MG63 (cell line): ENCODE measurements at places on chromosomes 7 and 10. TPM values are rescaled to one million over a fixed set of nuclear protein-coding genes. Genes with fewer than 3 reads are reported as not detected.
A peak's percentile ranks its signal among the peaks of the same experiment; 100 is the strongest.

- no peak for DNase-seq
Observed at GRCh38 chr7:54981913-54982312, 36.9 kb upstream of the EGFR start.

- no peak for DNase-seq
Observed at GRCh38 chr7:100974021-100974420, 4.7 kb downstream of the MUC12 start.

- no peak for DNase-seq
Observed at GRCh38 chr10:124498056-124498455, 36.4 kb downstream of the LHPP start.

DNA sequence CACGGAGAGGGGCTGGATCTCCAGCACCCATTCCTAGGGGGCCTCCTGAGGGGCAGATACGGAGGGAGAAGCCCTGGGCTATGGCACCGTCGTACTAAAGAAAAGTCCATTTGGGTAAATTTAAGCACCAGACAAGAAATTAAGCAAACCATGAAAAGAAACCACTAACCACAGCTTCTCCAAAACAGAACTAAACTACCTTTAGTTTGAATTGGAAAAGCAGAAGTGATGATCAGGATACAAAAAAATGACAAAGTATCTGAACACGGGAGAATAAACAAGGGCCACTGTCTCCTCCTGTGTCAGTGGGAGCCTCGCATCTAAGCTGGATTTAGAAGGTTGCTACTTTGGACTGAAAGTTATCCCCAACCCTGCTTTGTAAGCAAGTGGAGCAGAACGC, 69.1 kb downstream of the DIP2C start:
- DNase-seq = no peak

DNA sequence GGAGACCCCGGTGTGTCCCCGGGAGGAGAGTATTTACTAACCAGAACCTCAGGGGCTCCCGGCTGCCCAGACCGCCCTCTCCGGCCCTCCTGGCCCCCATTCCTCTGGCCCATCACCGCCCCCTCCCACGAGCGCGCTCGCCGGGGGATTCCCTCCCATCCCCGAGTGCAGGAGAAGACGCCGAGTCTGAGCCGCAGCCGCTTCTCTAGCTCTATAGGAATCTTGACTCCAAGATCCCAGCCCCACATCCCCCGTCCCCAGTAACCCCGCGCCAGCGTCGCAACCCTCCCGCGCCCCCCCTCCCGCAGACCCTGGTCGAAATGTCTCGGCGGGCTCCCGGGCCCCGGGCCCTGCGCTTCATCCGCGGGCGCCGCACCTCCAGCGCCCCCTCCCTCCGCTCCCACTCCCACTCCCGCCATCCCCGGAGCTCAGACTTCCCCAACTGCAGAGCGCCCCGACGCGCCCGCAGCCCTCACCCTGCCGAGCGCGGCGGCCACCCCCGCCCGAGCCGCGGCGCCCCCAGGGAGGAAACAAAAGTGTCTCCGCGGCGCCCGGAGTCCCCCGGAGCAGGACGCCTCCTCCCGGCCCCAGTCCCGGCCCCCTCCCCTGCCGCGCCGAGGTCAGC, 541 bp downstream of the ELMO1 start:
- DNase-seq = peak; percentile 3

GRCh38 chr7:46160861-46161260, 239.8 kb upstream of the IGFBP3 start:
- DNase-seq = no peak

DNA sequence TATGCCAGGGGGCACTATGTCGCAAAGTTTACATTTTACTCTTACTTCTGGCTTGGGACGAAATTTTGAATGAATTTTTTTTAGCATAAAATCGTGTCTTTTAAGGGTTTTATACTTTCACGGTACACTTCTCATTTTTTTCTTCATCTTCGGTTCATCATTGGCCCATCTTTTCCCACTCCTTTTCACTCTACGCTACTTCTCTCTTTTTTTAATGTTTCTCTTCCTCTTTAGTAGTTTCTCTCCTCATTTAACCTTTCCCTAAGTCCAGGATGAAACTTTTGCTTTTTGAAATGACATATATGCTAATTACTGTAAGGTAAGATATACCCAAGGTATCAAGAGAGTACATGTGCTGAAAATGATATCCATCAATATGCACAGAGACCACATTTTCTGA, 39.5 kb downstream of the C7orf33 start:
- DNase-seq = no peak

GRCh38 chr7:10972174-10972573, 1.5 kb upstream of the PHF14 start:
- no peak for DNase-seq

DNA sequence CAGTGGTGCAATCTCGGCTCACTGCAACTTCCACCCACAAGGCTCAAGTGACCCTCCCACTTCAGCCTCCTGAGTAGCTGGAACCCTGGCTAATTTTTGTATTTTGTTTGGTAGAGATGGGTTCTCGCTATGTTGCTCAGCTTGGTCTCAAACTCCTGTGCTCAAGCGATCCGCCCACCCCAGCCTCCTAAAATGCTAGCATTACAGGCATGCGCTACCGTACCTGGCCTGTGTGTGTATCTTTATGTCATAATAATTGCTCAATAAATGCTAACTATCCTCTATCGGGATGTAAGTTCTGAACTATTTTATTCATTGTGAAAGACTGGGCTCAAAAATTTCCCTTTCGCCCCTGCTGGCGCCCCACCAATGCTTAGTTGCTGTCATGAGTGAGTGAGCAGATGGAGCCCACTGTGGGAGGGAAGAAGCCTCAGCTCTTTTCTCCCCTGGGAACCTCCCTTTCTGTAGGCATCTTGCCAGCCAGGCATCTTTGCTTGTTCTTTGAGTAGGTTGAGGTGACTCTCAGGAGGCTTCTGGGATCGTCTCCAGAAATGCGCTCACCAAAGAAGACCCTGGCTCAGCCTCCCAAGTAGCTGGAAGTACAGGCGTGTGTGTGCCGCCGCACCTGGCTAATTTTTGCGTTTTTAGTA, 38.3 kb downstream of the CAMK1D start:
- DNase-seq = no peak

DNA sequence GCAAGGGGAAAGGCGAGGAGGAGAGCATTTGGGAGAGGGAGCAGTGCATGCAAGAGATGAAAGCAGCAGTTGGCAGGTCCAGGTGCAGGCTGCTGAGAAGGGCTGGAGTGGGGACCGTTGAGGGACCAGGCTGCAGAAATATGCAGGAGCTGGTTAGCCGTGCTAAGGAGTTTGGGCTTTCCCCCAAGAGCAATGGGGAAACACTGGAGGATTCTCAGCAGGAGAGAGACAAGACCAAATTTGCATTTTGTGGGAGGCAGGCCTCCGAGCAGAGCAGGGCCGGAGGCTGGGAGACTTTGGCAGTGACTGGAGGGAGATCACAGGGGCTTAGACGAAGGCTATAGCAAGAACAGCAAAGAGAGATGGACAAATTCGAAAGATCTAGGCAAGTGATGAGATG, 11.8 kb downstream of the BTBD16 start:
- DNase-seq = no peak

DNA sequence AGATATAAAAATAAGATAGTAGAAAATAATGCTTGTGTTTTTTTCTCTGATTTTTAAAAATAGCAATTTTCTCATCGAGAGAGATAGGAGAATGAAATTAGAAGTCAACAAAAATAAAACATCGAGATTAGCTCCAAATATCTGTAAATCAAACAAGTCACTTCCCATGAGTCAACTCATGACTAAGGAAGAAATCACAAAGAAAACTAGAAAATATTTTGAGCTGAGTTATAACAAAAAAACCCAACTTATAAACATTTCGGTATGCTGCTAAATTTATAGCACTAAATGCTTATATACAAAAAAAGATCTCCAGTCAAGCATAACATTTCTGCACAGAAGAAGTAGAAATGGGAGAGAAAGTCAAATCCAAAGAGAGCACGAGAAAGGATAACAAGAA, 140.1 kb downstream of the ITGA8 start:
- no peak for DNase-seq

- no peak for DNase-seq
Observed at GRCh38 chr7:104982308-104983075, 31.5 kb upstream of the KMT2E start.

GRCh38 chr10:20839141-20839540, 58.0 kb downstream of the NEBL start:
- DNase-seq = no peak

DNA sequence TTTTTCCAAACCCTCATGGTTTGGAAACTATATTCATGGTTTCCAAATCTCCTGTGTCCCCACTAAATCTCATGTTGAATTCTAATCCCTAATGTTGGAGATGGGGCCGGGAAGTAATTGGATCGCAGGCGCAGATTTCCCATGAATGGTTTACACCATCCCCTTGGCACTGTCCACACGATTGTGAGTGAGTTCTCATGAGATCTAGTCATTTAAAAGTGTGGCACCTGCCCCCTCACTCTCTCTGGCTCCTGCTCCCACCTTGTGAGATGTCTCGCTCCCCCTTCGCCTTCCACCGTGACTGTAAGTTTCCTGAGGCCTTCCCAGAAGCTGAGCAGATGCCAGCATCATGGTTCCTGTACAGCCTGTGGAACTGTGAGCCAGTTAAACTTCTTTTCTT, 3.3 kb upstream of the MTPAP start:
- no peak for DNase-seq

GRCh38 chr10:21010615-21011014, 113.5 kb upstream of the NEBL start:
- DNase-seq = no peak

DNA sequence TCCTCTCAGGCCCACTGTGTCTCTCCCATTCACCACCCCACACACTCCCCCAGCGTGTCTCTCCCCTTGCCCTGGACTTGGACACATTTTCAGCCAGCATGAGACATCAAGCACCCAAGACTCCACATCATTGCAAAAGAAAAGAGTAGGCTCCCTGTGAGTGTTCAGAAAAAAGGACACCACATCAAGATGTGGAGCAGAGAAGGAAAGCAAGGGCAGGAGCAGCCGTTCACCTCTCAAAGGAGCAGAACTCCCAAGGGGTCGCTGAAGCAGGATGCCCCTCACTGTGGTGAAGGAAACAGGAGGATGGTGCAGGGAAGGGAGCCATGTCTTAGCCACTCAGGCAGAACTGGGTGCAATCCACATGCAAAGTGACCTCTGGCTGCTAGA, 89.9 kb upstream of the MACROH2A2 start:
- DNase-seq = no peak

- no peak for DNase-seq
Observed at GRCh38 chr10:80273523-80274170, 15.8 kb downstream of the MAT1A start.

GRCh38 chr7:135877805-135878204, 99.4 kb downstream of the MTPN start:
- peak; percentile 7 for DNase-seq

DNA sequence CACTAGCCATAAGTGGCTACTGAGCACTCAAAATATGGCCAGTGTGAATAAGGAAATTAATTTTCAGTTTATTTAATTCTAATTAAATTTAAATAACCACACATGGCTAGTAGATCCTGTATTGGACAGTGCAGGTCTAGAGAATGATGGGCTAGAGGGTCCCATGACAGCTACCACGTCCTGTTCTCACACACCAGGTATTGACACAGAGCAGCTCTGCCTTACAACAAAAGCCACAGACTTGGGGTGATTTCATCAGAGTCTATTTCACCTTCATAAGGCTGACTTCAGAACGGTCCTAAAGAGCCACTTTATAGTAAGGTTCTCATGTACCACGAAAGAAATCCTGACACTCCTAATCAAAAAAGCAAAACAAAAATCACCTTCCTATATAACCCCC, 111.3 kb downstream of the UBE2H start:
- no peak for DNase-seq

DNA sequence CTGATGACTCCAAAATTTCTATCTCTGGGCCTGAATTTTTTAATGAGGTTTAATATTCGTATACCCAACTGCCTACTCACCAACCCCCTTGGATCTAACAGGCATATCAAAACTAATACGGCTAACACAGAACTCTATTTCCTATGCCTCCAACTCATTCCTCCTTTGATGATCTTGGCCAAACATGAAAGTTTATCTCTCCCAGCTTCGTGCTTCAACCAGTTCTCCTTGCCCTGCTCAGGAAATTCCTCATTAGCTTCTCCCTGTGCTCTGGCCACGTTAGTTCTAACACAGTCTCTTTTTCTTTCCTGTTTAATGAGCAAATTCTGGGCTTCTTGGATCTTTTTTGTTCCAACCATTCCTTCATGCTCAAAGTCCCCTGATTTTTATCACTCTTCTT, 138.9 kb upstream of the PTN start:
- DNase-seq = no peak

GRCh38 chr10:112434988-112435619, 11.6 kb downstream of the ZDHHC6 start:
- no peak for DNase-seq

DNA sequence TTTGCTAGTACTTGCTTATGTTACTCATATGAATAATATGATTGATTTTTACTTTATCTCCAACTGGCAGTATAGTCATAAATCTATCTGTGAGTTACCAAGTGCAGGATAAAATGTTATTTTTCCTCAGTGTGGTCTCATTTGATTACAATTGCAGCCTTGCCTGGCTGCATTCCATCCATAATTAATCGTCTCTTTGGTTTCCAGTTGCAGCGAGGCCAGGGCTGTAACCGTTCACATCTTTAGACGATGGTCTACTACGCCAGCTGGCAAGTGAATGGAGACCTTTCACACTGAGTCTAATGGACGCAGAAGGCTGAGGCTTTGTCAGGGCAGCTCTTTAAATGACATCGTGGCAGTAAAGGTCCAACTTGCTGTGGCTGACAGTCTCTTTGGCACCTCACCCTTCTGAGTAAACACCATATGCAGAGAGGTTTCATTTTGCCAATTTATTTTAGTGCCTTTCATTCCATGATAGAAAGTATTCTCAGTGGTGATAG, 84.0 kb downstream of the ARL4A start:
- DNase-seq = peak; percentile 86

DNA sequence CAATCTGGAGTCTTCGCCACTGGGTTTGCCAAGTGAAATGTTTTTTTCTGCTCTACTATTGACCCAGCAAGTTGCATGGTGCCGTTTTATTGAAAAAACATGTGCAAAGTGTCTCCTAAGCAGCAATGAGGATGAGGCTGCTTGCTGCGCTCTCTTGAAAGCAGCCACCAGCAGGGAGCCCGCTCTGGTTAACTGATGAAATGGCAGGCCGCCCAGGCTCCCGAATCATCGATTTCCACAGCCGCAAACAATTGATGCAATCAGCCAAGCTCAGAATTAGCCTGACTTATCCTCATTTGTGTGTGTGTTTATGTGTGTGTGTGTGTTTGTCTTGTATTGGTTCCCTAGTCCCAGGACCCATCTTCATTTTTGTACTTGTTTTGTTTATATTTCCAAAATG, 22.2 kb upstream of the LYZL1 start:
- peak; percentile 69 for DNase-seq

GRCh38 chr10:30182191-30183054, 123.0 kb upstream of the JCAD start:
- peak; percentile 78 for DNase-seq

The FFAR4 gene
- 0.16 TPM in 1 of 2 replicates, not detected in the other for total RNA-seq

The SERPINE1 gene
- 59.2 and 73.4 TPM in 2 replicates for total RNA-seq

The OPALIN gene
- not detected in 2 replicates for total RNA-seq

The TRPV5 gene
- not detected in 2 replicates for total RNA-seq

The EPHA1 gene
- not detected in 2 replicates for total RNA-seq

The ENTPD1 gene
- not detected in 2 replicates for total RNA-seq

The CLCN1 gene
- total RNA-seq = not detected in 2 replicates

The ATP6V0A4 gene
- total RNA-seq = not detected in 2 replicates

The ICA1 gene
- not detected in 2 replicates for total RNA-seq

The ZNF425 gene
- 1.2 and 1.9 TPM in 2 replicates for total RNA-seq

The HYAL4 gene
- not detected in 2 replicates for total RNA-seq

The IQUB gene
- total RNA-seq = not detected in 2 replicates

The ACSM6 gene
- not detected in 2 replicates for total RNA-seq

The PSAP gene
- total RNA-seq = 584 and 682 TPM in 2 replicates

The WDR86 gene
- total RNA-seq = not detected in 2 replicates

The STOX1 gene
- total RNA-seq = 1.8 TPM in 1 of 2 replicates, not detected in the other
